ENCODE measurements at places on chromosomes 7 and 10.

- no peak for DNase-seq
These were observed 74.2 kb downstream of the ZRANB1 start for GRCh38 chr10:125016123-125016522.

DNA sequence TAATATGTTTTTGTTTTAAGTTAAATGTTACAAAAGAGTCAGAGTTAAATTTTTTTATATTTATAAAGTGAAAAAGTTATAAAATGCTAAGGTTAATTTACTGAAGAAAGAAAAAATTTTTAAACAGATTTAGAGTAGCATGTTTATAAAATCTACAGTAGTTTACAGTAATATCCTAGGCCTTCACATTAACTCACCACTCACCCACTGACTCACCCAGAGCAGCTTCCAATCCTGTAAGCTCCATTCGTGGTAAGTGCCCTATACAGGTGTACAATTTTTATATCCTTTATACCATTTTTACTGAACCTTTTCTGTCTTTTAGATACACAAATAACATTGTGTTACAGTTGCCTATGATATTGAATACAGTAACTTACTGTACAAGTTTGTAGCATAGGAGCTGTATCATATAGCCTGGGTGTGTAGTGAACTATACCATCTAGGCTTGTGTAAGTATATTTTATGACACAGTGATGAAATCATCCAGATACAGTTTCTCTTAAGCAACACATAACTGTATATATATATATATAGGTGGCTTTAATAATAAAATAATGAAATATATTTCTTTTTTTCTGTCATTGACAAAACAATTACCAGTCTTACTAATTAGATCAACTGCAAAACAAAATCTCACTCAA, 79.6 kb downstream of the PTEN start:
- DNase-seq, result no peak

DNA sequence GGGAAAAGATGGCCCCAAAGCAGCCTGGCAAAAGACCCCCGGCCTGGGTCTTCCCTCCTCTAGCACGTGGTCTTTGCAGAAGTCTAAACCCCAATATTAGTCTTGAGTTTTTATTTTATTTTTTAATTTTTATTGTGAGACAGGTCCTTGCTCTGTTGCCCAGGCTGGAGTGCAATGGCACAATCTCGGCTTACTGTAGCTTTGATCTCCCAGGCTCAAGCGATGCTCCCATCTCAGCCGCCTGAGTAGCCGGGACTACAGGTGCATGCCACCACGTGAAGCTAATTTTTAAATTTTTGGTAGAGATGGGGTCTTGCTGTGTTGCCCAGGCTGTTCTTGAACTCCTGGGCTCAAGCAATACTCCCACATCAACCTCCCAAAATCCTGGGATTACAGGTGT, 40.3 kb upstream of the MXI1 start:
- no peak for DNase-seq

DNA sequence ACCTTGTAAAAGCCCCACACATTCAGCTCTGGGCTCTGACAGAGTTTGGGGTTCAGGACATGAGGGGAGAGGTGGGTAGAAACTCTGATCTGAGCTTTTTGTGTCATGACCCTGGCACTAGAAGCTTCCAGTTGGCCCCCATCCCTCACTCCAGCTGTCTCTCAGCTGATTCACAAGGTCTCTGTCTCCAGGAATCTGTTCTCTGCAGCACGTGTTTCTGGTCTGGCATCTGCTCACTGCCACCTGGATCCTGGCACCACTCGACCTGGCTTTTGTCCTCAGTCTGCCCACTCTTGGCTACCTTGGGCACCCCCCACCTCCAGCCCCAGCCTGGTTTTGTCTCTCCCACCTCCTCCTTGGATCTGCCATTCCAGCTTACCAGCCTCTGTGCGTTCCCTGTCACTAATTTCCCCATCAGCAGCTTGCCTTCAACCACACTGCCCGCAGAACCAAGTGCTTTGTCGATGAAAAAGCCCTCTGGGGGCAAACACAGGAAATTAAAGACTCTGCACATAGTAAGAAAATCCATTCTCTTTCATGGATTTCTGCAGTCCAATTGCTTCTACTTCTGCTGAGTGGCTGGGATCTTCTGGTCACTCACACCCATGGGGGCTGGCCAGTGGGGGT, 18.3 kb upstream of the ADCYAP1R1 start:
- no peak for DNase-seq

DNA sequence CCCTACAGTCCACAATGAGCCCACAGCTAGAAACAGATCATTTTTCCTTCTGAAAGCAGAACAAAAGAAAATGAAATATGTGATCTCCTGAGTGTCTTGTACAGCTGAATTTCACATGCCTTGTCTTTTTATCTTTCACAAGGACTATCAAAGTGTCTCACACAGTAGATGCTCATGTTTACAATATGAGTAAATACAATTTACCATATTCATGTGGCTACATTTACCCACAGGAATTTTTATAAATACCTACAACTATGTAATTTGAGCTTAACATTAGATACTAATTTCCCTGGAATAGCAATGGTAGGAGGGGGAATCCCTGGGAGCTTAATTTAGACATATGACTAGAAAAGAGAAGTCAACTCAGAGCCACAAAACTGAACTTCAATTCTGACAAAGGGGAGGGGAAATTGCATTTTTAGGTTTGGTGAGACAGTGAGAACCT, 186.2 kb downstream of the MACC1 start:
- no peak for DNase-seq

- DNase-seq, result no peak
These were observed 2.1 kb downstream of the ADK start for GRCh38 chr10:74153123-74153522.

- DNase-seq, result no peak
These were observed 115.0 kb upstream of the AFAP1L2 start for GRCh38 chr10:114519306-114519669.

DNA sequence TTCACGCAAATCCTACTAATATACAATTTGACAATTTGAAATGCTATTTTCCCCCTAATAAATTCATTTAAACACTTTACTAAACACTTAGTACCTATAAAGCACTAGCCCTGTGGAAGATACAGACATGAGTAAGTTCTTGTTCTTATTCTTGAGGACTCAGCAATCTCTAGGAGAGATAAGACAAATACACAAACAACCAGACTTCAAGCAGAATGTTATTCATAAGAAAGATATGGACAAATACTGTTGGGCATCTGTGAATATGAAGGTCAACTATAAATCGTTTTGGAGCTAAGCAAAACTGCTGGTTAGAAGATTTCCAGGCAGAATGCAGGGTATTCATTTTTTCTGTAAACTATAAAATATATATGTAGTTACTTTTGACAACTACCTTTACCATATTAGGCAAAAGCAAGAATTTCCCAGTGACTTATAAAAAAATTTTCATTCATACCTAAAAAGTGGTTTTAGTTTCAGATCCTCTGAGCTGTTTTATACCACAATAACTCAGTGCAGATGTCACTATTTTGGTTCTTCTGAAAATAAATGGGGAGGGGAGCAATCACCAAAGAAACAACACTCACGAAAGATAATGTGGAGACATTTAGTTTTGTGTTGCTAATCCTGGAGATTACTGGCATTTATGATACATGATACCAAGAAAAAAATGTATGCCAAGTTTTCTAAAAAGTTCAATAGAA, 3.8 kb downstream of the VPS41 start:
- DNase-seq, result no peak

DNA sequence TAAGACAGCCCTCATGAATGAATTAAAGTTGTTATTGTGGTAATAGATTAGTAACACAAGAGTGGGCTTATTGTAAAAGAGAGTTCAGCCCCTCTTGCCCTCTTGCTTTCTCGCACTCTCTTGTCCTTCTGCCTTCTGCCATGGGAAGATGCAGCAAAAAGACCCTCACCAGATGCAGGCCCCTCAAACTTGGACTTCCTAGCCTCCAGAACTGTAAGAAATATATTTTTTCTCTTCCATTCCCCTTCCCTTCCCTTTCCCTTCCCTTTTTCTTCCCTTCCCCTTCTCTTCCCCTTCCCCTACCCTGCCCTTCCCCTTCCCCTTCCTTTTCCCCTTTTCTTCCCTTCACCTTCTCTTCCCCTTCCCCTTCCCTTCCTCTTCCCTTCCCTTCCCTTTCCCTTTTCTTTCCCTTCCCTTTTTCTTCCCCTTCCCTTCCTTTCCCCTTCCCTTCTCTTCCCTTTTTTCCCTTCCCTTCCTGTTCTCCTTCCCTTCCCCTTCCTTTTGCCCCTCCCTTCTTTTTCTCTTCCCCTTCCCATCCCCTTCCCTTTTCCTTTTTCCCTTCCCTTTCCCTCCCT, 55.6 kb upstream of the TMEM248 start:
- DNase-seq, result no peak

DNA sequence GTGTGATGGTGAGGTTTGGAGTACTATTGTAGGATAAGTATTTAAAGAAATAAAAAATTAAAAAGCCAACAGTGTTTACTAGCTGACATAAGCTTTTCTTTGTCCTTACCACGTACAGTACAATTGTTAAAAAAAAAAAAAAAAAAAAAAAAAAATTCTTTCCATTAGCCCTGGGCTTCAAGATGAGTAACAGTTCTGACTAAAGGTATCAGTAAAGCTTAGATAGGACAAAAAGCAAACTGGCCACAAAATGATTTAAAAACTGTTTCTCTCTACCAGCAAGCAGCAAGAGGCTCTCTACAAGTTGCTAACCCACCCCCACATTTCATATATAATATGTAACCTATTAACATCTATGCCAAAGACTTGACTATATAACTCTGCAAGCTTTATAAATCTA, 17.5 kb downstream of the HYCC1 start:
- no peak for DNase-seq

DNA sequence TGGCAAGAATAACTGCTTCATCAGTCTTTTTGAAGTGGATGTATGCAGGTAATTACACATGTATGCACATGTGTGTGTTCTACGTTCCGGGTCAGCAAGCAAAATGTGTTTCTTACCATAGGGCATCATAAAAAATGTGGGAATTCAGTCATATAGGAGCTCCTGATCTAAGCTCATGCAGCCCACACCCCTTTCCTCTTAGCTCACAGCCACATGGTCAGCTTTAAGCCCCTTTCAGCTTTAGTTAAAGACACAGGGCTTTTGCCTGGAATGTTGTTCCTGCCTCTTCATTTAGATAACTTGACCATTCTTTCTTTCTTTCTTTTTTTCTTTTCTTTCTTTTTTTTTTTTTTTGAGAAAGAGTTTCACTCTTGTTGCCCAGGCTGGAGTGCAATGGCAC, 258.1 kb downstream of the RPS24 start:
- no peak for DNase-seq
